Hypothalamus (tissue), 51 donors: ENCODE measurements at places on chromosomes 3 and 15.

DNA sequence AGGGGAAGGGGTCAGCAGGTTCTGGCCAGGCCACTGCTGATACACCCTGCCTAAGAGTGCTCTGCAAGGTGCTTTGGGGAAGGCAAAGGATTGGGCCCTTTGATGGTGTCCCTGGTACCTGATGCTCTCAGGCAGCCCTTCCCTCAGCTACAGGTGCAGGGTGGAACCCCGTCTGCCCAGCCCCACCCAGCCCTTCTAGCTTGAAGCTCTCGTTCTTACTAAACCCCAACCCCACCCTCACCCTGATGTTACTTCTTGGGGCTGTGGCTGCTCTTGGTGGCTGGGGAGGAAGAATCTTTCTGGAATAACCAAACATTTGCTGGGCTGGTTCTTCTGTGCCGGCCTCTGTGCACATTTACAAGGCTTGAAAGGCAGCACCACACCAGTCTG is 6.4 kb downstream of the GNAI2 start:
- DNase-seq, result no peak

DNA sequence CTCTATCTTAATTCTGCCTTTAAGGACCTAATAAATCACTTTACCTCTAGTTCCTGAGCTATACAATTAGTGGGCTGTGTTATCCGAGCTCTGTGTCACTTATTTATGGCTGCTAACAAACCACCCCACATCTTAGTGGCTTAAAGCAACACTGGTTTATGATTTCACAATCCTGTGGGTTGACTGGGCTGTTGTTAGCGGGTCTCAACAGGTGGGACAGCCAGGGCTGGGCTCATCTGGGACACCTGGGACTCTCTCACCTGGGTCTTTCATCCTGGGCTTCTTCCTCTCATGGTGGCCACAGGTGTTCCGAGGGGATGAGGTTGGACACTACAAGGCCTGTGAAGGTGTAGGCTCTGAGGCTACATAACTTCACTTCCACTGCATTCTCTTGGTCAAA is 35.8 kb upstream of the CHST2 start:
- DNase-seq, result no peak

DNA sequence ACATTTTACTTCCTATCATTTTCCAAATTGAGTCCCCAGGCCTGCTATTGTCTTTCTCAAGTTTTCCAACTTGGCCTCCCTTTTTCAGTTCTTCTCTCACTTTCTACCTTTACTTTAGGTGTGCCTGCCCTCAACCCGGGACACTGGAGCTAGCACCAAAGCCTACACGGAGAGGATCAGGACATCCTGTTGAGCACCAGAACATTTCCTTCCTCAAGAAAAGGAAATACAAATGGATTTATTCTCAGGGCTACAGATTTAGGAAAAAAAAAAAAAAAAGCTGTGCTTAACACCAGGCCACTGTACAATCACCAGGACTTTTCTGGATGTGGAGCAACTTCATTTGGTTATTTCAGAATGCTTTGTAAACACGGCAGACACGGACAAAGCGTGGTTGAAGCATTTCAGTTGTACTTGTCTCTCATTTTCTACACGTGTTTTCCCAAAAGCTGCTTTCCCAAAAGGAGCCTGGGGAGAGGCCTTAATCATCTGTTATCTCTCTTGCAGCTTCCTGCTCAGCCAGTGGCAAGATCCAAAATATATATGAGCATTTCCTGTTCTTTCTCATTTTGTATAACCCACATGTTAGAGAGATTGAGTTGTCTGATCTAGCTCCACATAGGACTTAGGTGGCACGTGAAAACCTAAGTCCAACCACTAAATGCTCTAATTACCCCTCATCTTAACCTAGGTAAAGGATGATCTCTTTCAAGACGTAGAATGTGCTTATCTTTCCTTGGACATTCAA is 15.5 kb upstream of the ATP1B3 start:
- no peak for DNase-seq

GRCh38 chr15:88834211-88834812 is 31.1 kb downstream of the ACAN start:
- peak; percentile 38 for DNase-seq

DNA sequence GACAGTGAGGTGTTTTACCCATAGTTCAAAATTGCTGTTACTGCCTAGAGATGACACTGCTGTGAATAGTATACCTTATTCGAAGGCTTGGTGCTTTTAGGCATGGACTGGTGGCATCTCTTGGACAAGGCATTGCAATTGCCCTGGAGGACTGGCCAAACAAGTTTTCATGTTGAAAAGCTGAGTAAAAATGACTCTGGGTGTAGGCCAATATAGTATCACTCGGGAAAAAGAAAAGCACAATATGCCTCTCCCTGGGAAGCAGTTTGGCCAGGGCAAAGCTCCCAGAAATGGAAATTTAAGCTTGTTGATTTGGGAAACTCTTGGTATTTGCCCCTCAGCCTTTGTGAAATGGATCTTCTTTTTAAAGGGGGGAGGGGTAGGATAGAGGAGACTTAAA is 54.8 kb downstream of the ZNF609 start:
- DNase-seq, result no peak

DNA sequence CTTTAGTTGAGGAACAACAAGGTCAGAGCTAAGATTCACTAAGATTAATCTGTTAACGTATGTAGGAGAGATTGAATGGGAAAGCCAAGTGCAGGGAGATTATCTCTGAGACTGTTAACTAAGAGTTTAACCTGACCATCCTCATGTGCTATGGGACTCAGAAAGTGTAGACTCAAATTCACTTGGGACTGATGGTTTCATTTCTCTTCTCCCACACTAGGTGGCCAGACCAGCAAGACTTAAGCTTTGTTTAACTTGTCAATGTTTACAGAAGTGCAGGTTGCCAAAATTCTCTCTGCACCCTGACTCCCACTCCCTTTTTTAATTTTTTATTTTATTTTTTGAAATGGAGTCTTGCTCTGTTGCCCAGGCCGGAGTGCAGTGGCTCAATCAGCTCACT is 6.3 kb upstream of the HEXA start:
- no peak for DNase-seq

GRCh38 chr3:4355401-4356219 is 52.4 kb downstream of the SETMAR start:
- DNase-seq, result peak; percentile 12

GRCh38 chr3:193564012-193564411 is 9.3 kb upstream of the ATP13A4 start:
- no peak for DNase-seq

DNA sequence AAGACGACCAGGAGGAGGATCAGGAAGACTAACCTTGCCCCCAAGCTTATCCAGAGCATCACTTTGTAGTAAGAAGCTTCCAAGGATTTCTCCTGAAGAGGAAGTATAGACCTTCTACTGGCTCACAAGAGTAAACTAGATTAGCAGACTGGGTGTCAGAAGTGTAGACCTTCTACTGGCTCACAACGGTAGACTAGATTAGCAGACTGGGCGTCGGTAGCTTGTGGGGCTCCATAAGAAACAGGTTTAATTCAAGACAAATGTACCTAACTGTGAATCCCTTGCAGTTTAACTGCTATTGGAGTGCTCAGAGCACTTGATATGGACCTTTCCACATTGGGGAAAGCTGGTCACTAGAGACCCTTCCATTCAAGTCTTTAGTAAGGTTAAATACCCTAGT is 12.9 kb downstream of the FBXO40 start:
- no peak for DNase-seq

GRCh38 chr3:40187945-40188344 is 121.6 kb upstream of the EIF1B start:
- DNase-seq, result no peak

DNA sequence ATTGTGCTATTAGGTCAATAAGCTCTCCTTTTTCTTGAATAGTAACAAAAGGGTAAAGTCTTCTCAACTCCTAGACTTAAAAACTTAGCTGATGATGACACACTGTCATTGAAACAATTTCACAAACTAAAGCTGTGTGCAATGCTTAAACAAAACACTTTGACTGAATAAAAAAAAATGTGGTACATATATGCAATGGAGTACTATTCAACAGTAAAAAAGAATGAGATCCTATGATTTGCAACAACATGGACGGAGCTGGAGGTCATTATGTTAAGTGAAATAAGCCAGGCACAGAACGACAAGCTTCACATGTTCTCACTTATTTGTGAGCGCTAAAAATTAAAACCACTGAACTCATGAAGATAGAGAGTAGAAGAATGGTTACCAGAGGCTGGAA is 231.9 kb upstream of the UBE2E1 start:
- no peak for DNase-seq

DNA sequence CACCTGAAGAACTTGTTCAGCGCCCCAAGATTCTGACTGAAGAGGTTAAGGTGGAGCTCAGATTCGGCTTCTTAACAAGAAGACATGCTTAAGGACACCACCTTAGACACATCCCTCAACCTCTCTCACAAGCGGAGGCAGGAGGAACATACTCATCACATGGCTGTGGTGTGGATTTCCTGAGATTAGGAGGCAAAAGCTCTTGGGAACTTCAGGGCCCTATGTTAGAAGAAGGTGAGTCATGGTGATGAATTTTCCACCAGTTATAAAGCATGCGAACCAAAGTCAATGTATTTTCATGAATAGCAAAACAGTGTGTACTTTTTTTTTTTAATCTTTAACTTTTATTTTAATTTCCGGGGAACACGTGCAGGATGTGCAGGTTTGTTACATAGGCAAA is 212.2 kb upstream of the SUCLG2 start:
- DNase-seq, result no peak

DNA sequence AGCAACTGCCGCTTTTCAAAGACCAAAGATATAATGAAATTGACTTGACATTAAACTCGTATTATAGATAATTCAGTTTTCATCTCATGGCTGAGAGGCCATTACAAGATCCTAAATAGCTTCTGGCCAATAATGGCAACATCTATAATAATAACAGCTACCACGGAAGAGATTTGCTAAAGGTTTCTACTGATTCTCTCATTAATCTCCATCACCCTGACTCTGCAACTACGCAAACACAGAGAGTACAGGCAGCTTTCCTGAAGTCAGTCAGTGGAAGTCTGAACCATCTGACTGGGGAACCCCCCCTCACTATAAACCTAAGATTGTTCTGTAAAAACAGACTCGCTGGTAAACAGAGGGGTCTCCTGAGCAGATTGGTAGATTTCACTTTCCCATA is 257.1 kb downstream of the MAGI1 start:
- DNase-seq, result no peak

DNA sequence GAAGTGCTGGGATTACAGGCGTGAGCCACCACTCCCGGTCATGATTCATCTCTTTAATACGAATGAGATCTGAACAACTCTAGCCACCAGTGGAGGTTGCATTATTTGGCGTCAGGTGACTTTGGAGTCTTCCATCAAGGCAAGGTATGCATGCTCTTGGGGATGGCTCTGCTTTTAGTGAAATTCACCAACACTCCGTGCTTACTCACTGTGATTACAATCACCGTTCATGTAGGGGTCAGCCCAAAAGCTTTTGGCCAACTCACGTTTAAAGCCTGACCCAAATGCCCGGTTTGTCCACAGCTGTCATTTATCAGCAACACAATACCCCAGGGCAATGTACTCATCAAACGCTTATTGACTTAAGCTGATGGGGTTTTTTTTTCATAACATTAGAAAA is 155.4 kb downstream of the PDZRN3 start:
- no peak for DNase-seq

DNA sequence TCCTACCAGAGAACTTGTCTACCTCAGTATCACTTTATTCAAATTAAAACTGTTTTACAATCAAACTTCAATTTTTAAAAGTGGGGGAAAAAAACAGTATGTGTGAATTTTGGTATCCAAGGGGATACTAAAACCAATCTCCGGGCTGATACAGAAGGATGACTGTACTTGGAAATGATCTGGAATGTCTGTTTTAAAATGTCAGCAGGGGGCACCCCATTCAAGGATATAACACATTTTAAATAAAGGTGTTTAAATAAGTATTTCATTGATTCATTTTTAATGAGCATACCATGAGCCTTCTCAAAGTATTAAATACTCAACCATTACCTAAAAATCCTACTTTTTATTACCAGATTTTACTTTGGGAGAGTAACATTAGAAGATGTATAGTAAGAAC is 67.9 kb downstream of the ULK4 start:
- no peak for DNase-seq

DNA sequence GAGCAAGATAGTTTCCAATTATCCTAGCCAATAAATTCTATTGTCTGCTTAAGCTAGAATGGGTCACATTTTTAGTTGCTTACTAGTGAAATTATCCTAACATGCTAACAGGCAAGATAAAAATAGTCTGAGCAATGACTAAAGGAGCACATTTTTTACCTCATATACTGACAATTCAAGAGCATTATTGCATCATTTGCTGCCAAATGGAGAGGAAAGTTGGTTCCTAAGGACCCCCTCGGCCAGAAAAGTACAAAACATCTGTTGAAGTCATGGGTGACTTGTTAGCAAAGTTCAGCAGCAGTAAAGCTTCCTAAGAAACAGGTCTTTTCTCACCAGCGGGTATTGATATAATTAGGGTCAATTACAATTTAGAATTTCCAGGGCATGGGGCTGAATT is 1001.0 kb downstream of the FHIT start:
- no peak for DNase-seq

GRCh38 chr3:135106445-135106844 is 311.4 kb downstream of the EPHB1 start:
- no peak for DNase-seq

DNA sequence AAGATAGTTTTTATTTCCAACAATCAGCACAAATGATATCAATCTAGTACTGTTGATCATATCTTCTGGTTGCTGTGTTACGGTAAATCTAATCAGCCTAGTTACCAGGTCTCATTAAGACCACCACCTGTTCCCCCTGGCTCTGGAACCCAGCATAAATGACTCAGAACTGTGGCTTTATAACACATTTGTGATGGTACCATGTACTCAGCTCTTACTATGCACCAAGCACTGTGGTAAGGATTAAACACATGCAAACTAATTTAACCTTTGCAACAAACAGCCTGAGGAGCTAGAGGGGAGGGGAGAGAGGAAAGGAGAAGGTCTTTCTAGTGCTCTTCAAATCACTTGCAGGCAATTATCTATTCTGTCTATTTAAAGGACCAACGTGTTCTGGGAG is 173.9 kb upstream of the LMCD1 start:
- no peak for DNase-seq

GRCh38 chr3:120338517-120338916 is 10.6 kb downstream of the LRRC58 start:
- DNase-seq, result no peak

DNA sequence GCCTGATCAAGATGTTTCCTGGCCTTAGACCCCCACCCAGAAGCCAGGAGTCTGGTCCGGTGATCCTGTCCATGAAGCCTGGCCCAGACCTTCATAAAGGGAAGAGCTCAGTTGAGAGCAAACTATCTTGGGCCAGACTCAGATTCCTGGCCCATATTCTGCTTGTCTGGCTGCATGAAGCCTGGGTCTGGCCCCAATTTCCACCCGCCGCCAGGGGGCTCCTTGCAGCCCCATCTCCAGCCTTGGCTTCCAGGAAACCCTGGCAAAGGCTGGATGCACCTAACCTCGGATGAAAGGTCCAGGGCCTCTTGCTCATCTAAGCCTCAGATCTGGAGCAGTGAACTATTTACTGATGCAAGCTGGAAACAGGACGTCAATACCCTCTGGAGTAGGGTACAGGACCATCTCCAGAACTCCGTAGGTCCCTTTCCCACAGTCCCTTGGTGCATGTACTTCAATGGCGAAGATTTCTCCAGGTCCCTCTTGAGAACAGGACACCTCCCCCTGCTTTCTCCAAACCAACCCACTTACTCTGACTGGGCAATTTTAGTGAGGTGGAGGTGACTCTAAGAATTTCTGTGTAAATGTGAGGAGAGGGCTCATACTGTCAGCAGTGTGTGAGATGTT is 5.6 kb downstream of the FOXL2 start:
- no peak for DNase-seq

- no peak for DNase-seq
These were observed 922 bp downstream of the IL17RC start for GRCh38 chr3:9917820-9918219.
